GM12892 (cell line): ENCODE measurements at places on chromosomes 11 and 22.

- DNase-seq, result no peak
Observed at GRCh38 chr22:47605441-47605840, 843.0 kb downstream of the TBC1D22A start.

DNA sequence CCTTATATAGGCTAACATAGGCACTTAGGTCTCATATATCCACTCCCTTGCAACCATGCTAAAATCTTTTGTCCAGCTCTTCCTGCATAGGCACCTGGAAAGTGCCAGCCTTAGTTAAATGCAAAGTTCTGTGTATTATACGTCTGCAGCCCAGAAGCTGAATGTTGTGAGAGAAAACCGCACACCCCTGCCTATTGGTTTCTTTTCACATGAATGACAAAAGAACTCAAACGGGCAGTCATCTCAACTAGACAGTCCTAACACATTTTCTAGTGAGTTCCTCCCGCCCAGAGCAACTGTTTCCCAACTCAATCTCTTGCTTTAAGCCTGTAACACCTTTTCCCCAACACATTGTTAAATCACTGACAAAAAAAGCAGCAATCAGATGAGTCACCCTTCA lies 69.4 kb upstream of the SC5D start:
- DNase-seq, result no peak

GRCh38 chr11:74592441-74593362 lies at the start of gene POLD3:
TSS of gene POLD3 (plus strand) at chr11:74592582. CDS start at chr11:74592659, 77 bp downstream.
- DNase-seq, result peak; percentile 63

GRCh38 chr11:111765320-111765983 lies 737 bp downstream of the PPP2R1B start:
- no peak for DNase-seq

- DNase-seq, result peak; percentile 11
Observed at GRCh38 chr11:68441466-68442230, 18.9 kb upstream of the PPP6R3 start.

DNA sequence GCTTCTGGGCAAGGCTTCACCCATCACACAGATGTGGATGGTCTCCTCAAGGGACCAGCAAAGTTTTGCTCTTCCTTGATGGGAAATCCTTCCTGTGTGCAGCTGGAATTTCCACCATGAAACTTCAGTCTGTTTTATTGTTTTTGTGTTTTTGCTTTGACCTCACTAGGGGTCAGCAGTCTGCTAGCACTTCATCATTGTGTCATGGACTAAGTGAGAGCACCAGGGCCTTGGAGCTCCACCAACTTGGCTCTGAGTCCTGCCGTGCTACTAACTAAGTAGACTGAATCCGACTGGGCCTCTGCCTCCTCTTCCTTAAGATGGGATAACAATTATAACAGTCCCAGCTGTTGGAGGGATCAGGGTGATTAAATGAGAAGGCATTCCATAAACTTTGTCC lies 305.8 kb upstream of the NCAM1 start:
- DNase-seq, result no peak

DNA sequence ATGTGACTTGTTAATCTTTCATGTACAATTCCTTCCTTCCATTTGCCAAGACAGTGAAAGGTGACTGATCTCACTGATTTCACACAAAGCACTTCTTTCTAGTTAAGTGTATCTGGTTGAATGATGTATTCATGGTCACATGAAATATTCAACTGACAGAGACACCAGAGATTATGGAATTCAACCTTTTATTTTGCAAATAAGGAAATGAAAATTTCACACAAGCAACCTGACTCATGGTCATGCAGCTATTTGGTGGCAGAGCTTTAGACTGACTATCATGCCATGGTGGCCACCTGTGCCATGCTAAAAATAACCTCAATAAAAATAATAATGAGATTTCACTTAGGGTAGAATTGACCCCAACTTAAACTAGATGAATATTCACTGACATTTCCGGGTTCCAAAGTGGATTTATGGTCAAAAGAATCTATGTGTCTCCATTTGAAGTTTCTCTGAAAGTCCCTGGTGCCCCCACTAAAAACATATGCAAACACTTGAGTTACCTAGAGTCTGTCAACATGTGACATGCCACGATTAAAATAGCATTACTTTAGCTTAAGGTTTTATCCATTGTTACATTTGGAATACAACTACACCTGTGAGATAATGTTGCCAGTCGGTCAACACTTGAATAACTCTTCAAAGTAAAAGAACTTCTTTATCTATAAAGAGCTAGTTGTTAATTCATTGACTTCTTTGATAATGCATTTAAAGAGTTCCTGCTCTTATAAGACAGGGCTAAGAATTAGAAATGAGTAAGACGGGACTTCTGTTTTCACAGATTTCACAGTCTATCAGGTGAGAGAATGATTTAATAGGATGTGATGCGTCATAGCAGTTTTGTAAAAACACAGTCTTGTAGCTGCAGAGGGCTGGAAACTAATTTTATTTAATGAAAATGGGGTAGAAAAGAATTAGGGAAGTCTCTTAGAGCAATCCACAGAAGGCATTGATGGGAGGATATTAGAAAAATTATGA lies 94.6 kb upstream of the OR9G4 start:
- DNase-seq, result no peak
